ENCODE measurements at places on chromosomes 6 and 20. TPM values are rescaled to one million over a fixed set of nuclear protein-coding genes. Genes with fewer than 3 reads are reported as not detected.

Gene C6orf58
- not detected for total RNA-seq

Gene EYA2
- 0.70 TPM for total RNA-seq

Gene MATN4
- total RNA-seq, result 0.23 TPM

Gene SCGN
- total RNA-seq, result not detected
